B cell (primary cell): ENCODE measurements at places on chromosomes 6 and 20. TPM values are rescaled to one million over a fixed set of nuclear protein-coding genes. Genes with fewer than 3 reads are reported as not detected.

- no peak overlapping the region for H3K27ac ChIP-seq
- peaks cover 26% of the 10 kb centered on the region for H3K4me1 ChIP-seq
- H3K27me3 ChIP-seq = peaks cover 21% of the 10 kb centered on the region
- no peak overlapping the region for H3K4me3 ChIP-seq
- no peak for DNase-seq
- H3K36me3 ChIP-seq = no peaks in the 10 kb centered on the region
Observed at GRCh38 chr20:31862506-31862905, 7.8 kb downstream of the DUSP15 start.

Gene KCNK16
- total RNA-seq = not detected in 2 replicates

Gene FOXP4
- total RNA-seq = 37.5 and 38.7 TPM in 2 replicates

- no peak for DNase-seq
- H3K27ac ChIP-seq = no peak overlapping the region
- H3K36me3 ChIP-seq = peaks cover 3% of the 10 kb centered on the region
- no peak overlapping the region for H3K4me3 ChIP-seq
- H3K27me3 ChIP-seq = no peaks in the 10 kb centered on the region
Observed at GRCh38 chr6:34331371-34332050, 61.0 kb downstream of the NUDT3 start.

GRCh38 chr20:57505979-57506378 lies 19.0 kb downstream of the CTCFL start:
- no peaks in the 10 kb centered on the region for H3K27me3 ChIP-seq
- H3K27ac ChIP-seq = no peak overlapping the region
- H3K4me3 ChIP-seq = no peak overlapping the region
- no peak for DNase-seq
- no peaks in the 10 kb centered on the region for H3K36me3 ChIP-seq
- H3K4me1 ChIP-seq = peaks cover 27% of the 10 kb centered on the region

Gene TMEM200A
- total RNA-seq = 0.37 and 0.53 TPM in 2 replicates

Gene ECT2L
- not detected in 2 replicates for total RNA-seq

DNA sequence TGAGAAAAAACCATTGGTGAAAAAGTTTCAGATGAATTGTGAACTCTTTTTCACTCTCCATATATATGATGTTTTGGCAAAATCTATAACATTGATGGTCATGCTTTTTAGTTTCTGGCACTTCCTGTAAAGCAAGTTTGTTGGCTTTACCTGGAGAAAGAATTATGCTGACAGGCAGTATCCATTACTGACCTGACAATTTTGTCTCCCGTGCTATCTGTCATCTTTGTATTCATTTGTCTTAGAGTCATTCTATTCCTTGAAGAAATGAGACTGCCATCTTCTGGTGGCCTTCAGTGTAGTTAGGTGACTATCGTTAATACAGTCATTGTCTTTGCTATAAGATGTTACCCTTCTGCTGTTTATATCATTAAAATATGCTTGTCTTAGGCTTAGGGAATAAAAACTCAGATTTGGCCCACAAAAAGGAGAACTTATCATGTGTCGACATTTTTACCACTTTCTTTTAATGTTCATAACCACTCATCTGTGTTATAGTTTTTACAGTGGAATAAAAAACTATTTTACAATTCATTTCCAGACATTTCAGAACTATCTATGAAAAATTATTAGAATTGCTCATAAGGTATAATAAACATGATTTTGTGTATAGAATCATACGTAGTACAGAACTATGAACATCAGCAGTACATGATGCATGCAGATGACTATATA lies 707.0 kb downstream of the EPM2A start:
- H3K4me1 ChIP-seq = no peaks in the 10 kb centered on the region
- no peak overlapping the region for H3K27ac ChIP-seq
- no peaks in the 10 kb centered on the region for H3K27me3 ChIP-seq
- H3K36me3 ChIP-seq = no peaks in the 10 kb centered on the region

Gene SLC35D3
- not detected in 2 replicates for total RNA-seq

DNA sequence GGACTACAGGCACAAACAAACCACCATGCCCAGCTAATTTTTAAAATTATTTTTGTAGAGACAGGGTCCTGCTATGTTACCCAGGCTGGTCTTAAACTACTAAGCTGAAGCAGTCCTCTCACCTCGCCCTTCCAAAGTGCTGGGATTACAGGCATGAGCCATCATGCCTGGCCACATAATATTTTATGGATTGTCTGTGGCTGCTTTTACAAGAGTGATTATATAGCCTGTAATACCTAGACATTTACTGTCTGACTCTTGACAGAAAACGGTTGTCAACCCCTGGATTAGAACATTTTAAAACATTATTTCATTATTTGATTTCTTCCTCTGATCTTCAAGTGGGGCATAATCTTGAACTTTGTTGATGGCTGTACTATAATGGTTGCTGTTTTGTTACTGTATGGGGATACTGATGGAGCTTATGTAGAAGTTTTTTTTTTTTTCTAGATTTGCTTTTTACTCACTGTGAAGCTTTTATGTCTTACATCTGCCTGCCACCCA lies 14.3 kb downstream of the PARD6B start:
- H3K4me3 ChIP-seq = no peak overlapping the region
- DNase-seq = no peak
- H3K27ac ChIP-seq = no peak overlapping the region

Gene VSTM2L
- total RNA-seq = not detected in 2 replicates

Gene ENPP5
- 0.68 and 1.0 TPM in 2 replicates for total RNA-seq

DNA sequence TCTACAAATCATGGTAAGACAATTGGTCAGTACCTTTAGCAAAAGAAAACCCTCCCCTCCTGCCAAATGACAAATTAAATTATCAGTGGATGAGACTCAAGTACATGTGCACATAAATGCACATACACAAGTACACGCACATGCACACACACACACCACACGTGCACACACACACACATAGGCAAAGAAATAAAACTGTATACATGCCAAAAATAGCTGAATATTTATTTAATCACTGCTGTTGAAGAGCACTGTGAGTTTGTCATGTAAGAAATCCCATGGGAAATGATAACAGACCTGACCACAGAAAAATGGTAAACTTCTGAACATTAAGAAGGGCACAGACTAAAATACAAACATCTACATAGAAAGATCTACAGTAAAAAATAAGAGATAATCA lies 46.6 kb upstream of the TNFAIP3 start:
- DNase-seq = no peak
- H3K4me3 ChIP-seq = no peak overlapping the region
- no peaks in the 10 kb centered on the region for H3K36me3 ChIP-seq
- H3K27me3 ChIP-seq = no peaks in the 10 kb centered on the region
- peak overlapping the region; percentile 41 for H3K27ac ChIP-seq

Gene PLA2G7
- 0.63 and 1.1 TPM in 2 replicates for total RNA-seq

DNA sequence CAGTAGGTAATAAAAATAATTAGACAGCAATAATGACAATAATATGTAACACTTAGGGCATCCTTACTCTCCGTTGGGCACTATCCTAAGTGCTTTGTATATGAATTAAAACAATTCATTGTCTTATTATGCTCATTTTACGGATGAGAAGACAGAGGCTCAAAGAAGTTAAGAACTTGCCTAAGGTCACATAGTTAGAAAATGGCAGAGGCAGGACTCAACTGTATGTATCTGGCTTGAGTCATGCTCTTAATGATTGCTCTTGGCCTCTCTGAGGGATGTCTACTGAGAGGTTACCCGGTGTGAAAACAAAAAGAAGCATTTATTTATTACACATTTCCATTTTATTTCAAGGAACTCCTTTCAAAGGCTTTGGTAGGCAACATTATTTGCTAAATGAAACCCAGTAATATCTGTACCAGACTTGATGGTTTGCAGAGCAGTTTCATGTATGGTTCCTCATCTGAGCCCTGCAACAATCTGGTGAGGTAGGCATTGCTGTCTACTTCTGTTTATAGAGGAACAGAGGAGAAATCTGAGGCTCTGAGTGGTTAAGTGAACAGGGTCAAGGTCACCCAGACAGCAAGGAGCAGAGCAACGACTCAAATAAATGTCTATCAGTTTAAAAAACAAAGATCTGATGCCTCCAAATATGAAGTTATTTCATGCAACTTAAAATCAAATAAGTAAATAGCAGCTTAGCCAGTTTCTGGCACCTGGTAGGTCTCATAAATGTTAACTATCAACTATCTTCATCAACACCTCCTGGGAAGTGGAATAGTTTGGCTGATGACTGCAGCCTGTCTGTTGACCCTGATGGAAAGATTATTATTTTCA lies 4.2 kb upstream of the PARD6B start:
- no peak overlapping the region for H3K27ac ChIP-seq
- H3K4me3 ChIP-seq = no peak overlapping the region
- no peaks in the 10 kb centered on the region for H3K27me3 ChIP-seq
- no peaks in the 10 kb centered on the region for H3K36me3 ChIP-seq

- H3K4me1 ChIP-seq = peaks cover 17% of the 10 kb centered on the region
- H3K36me3 ChIP-seq = no peaks in the 10 kb centered on the region
- no peak overlapping the region for H3K4me3 ChIP-seq
- H3K27ac ChIP-seq = no peak overlapping the region
- peak; percentile 71 for DNase-seq
Observed at GRCh38 chr6:144265390-144265789, 19.7 kb upstream of the UTRN start.

DNA sequence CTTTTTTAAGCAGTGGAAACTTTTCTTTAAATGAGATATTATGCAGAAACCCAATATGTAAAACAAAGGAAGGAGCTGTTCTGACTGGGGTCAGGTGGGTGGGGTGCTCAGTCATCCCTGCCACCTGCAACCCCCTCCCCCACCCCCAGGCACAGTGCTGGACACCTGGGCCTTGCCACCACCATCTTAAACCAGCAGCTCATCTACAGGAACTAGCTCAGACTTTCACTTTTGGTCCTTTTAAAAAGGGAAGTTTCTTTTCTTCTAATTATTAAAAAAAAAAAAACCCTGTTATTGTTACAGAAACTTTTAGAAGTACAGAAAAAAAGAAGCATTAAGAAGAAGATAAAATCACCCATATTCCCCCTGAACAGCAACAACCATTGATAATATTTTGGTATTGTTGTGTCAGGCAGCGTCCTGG lies 37.1 kb downstream of the PPP1R16B start:
- no peaks in the 10 kb centered on the region for H3K27me3 ChIP-seq
- H3K27ac ChIP-seq = peak overlapping the region; percentile 96

GRCh38 chr6:72376736-72377135 lies 245.1 kb upstream of the KCNQ5 start:
- no peak overlapping the region for H3K27ac ChIP-seq
- H3K27me3 ChIP-seq = no peaks in the 10 kb centered on the region
- no peak overlapping the region for H3K4me3 ChIP-seq
- DNase-seq = no peak
- H3K36me3 ChIP-seq = no peaks in the 10 kb centered on the region

Gene BPIFA1
- not detected in 2 replicates for total RNA-seq

DNA sequence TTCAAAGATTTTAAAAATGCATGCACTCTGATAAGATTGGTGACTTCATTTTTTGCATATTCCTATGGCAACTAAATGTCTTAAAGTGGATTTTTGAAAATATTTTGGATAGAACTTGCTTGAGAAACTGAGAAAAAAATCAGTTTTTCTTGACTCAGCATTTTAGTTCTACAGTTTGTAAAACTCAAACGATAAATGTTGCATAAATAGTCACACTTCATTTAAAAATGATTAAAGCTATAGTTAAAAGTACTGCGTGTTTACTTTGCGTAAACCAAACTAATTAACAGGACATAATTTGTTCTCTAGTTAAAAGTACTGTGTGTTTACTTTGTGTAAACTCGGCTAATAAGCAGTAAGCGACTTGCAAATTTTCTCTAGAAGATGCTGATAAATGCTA lies 28.3 kb upstream of the MEI4 start:
- no peak overlapping the region for H3K27ac ChIP-seq
- no peak overlapping the region for H3K4me3 ChIP-seq
- no peak for DNase-seq
- no peaks in the 10 kb centered on the region for H3K36me3 ChIP-seq

DNA sequence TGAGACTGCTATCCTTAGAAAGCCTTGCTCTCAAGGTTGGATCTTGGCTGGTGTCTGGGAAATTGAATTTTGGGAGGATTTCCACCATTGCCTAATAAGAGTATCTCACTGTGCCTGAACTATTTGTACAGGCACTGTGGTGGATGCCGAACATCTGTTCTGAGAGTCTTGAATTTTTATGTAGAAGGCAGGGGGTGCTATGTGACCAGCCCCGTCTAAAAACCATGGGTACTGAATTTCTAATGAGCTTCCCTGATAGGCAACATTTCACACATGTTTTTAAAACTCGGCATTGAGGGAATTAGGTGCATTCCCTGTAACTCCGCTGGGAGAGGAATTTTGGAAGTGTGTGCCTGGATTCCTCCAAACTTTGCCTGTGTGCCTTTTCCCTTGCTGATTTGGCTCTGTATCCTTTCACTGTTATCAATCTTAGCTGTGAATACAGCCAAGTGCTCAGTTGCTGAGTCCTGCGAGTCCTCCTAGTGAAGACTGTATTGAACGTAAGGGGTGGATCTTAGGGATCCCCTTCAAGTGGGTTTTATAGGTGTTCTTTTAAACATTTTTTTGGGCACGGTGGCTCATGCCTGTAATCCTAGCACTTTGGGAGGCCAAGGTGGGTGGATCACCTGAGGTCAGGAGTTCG lies 27.6 kb upstream of the SCAF8 start:
- no peak overlapping the region for H3K4me3 ChIP-seq
- no peaks in the 10 kb centered on the region for H3K36me3 ChIP-seq
- no peak overlapping the region for H3K27ac ChIP-seq
- no peaks in the 10 kb centered on the region for H3K4me1 ChIP-seq

DNA sequence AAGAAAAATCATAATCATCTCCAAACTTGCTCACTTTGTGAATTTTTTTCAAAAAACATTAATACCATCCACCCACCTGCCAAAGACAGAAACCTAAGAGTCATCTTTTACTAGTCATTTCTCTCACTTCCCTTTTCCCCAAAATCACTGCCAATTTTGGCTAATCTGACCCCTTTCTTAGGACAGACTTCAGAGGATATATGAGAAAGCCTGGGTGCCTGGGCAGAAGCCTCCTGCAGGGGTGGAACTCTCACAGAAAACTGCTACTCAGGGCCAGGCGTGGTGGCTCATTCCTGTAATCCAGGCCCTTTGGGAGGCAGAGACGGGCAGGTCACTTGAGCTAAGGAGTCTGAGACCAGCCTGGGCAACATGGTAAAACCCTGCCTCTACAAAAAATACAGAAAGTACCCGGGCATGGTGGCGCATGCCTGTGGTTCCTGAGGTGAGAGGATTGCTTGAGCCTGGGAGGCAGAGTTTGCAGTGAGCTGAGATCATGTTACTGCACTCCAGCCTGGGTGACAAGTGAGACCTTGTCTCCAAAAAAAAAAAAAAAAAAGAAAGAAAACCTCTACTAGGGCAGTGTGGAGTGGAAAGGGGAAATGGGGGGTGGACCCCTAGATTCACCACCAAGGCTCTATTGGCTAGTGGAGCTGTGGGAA lies 3.8 kb downstream of the DEK start:
- H3K4me3 ChIP-seq = no peak overlapping the region
- no peaks in the 10 kb centered on the region for H3K27me3 ChIP-seq
- H3K36me3 ChIP-seq = peaks cover 1% of the 10 kb centered on the region
- peak overlapping the region; percentile 7 for H3K27ac ChIP-seq

DNA sequence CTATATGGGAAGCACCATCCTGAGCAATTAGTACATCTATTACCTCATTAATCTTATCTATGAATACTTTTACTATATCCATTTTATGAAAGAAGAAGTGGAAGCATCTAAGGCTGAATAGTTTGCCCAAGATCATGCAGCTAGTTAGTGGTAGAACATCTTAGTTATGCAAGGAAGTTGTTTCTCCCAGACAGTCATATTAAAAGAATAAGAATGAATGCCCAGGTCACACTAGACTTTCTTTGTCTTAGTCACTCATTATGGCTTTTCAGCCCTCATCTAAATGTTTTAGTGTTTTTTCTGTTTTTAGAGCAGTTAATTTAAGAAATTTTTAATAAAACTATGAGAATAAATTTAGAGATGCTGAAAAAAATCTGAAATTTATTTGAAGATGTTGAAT lies 517.5 kb downstream of the CDKAL1 start:
- DNase-seq = no peak
- no peaks in the 10 kb centered on the region for H3K27me3 ChIP-seq
- H3K36me3 ChIP-seq = no peaks in the 10 kb centered on the region
- H3K27ac ChIP-seq = no peak overlapping the region
